ENCODE measurements at places on chromosomes 2 and 18. TPM values are rescaled to one million over a fixed set of nuclear protein-coding genes. Genes with fewer than 3 reads are reported as not detected.

The PJVK gene
- 1.5 TPM for total RNA-seq

The NOL4 gene
- total RNA-seq: not detected

The GYPC gene
- 83.0 TPM for total RNA-seq

The NT5DC4 gene
- total RNA-seq: not detected

The ZNF385B gene
- not detected for total RNA-seq

The MEIS1 gene
- total RNA-seq: 76.1 TPM

The IL37 gene
- total RNA-seq: not detected

The SLC14A1 gene
- total RNA-seq: 443 TPM

The OTOS gene
- not detected for total RNA-seq

The CEBPZOS gene
- 12.9 TPM for total RNA-seq

The SGO2 gene
- total RNA-seq: 6.0 TPM

The EMX1 gene
- total RNA-seq: not detected

The NGEF gene
- total RNA-seq: 14.9 TPM

The OSR1 gene
- total RNA-seq: 120 TPM

The RGPD6 gene
- 33.9 TPM for total RNA-seq

The PLCD4 gene
- 4.0 TPM for total RNA-seq

The SLC9A4 gene
- under 0.01 TPM for total RNA-seq

The EGR4 gene
- not detected for total RNA-seq

The LYPD6 gene
- total RNA-seq: 0.13 TPM

Data from aortic smooth muscle cell (primary cell).